ENCODE measurements at places on chromosomes 13 and 19.

DNA sequence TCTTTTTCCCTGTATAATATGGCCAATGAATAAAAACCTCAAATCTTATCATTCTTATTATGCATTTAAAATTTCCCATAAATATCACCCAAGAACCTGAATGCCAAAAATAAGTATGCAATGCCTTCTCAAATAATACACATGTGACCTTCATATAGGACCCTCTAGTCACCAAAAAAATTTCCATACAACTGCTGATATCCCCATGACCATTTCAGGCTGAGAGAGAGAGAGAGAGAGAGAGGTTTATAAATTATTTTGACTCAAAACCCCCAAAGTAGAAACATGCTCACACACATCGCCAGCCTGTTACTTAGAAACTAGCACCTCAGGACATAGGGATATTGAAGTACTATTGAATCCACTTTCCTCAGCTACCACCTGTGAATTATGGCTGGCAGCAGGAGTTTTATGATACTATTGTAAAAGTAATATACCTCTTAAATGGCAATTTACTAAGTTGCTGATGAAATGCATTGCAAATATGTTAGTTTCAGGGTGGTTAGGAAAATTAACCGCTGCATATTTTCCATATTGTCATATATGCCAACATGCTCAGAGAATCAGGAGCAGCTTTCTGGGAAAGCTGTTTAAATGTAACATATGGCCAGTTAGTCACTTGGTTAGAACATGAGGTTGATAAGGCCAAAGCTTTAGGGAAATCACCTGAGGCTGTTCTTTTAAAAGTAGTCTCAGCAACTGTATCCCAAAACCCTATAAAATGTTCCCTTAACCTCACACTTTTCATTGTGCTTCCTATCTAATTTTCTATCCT, 230.8 kb downstream of the DCT start:
- DNase-seq: no peak

DNA sequence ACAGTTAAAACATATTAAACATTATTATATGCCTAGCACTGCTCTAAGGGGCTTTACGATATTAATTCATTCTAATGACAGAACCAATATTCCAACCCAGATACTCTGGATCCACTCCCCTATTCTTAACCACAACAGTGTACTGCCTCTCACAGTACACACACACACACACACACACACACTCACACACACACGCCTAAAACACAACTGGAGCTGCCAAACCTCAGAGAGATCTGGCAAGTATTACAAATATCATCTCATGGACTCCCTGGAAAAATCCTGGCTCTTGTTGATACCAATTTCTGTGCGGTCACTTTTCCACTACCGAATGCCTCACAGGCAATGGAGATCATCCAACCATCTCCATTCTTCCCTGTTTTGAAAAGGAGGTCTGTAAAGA, 1.3 kb downstream of the ZNF780A start:
- no peak for DNase-seq

DNA sequence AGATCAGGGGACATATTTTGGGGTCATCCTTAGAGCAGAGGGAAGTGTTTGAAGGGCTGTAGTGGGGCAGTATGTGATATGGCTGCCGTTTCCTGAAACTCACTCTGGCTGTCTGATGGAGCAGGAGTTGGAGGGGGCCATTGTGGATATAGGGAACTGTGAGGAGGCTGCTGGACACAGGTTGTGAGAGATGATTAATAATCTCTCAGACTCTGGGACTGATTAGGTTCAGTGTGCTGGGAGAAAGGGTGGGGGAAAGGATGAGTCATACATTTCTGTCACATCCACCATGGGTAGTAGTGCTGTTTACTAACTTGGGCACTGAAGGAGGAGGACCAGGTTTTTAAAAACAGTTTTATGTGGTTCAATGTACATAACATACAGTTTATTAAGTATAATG, 4.8 kb downstream of the B3GLCT start:
- no peak for DNase-seq

DNA sequence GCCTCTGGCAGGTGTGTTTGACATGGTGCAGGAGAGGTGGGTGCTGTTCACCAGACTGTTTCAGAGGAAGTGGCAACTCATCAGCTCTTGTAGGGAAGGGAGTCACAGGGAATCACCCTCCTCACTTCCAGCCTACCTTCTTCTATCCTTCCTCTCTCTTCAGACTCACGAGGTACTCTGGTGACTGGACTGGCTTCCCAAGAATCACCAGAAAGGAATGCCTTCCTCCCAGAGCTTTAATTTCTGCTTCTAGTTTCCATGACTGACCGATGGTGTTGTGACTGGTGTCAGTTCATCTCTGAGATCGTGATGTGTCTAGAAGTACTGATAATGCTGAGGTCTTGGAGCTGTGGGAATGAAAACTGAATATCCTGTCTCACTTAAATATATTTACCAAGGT, 247.3 kb downstream of the KCTD12 start:
- DNase-seq: no peak

- DNase-seq: no peak
Measured at GRCh38 chr19:35528218-35529038, at the start of gene SBSN. Gene SBSN, minus strand, starts transcription at chr19:35528311. Its CDS starts 30 bp downstream, at chr19:35528281.

DNA sequence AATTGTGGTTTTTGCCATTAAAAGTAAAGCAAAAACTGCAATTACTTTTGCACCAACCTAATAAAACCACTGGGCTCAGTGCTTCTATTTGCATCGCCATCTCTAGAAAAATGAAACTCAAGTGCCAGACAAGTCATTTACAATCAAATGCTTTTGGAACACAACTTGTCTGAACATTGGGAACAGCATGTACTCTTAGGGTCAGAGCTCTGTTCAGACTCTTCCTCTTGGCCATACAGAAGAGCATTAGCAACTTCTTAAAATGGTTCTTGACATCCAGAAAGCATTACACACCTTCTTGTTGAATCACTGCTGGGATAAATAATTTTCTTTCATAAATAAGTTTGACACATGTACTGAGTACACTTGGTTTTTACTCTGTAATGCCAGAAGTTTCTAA, 272.5 kb downstream of the DCLK1 start:
- no peak for DNase-seq

GRCh38 chr19:56106397-56106849, 14.7 kb downstream of the ZNF787 start:
- DNase-seq: no peak

GRCh38 chr19:17216058-17216670, 1.0 kb downstream of the USE1 start:
- no peak for DNase-seq

- no peak for DNase-seq
Measured at GRCh38 chr13:45851171-45851921, at the start of gene SIAH3. Gene SIAH3, minus strand, starts transcription at chr13:45851753. Its CDS starts 124 bp downstream, at chr13:45851629.

GRCh38 chr19:39676004-39676403, 20.3 kb downstream of the LGALS16 start:
- no peak for DNase-seq

- no peak for DNase-seq
Measured at GRCh38 chr13:63128716-63129115, 1713.1 kb upstream of the PCDH20 start.

DNA sequence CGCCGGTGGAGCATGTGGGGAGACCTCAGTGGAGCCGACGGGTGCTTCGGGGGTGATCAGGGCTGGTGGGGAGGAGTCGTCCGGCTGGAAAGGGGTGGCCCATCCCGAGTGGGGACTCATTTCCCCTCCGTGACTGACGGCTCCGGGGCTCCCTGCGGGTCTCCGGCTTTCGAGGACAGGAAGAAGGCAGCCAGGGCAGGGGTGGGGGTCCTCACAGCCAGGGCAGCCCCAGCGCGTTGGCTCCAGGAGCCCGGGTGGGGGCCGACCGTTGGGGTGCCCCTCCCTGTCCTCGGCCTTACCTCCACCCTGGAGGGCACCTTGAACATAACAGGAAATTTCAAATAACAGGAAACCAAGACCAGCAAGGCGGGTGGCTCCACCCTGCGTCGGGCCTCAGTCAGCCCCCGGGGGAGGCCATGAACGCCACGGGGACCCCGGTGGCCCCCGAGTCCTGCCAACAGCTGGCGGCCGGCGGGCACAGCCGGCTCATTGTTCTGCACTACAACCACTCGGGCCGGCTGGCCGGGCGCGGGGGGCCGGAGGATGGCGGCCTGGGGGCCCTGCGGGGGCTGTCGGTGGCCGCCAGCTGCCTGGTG, at the start of gene S1PR4:
S1PR4 (plus strand) TSS at position 393 of the 596 bp plus-strand sequence; CDS start at position 417, 24 bp downstream.
- DNase-seq: peak; percentile 86

DNA sequence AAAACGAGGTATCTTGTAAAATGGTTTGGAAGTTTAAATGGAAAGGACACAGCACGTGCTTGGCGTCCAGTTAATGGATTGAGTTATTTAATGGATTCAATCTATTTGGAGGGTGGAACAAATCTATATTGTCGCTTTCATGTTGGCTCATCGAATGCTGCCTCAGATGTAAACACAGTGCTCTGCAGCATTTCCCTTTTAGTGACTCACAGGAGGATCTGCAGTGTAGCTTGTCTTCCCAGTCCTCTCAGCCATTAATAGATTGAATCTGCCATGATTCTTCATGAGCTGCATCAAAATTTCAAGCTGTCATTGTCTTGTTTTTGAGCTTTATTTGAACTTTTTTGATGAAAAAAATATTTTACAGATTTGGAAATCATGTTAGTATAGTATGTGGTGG, 44.7 kb downstream of the DHRS12 start:
- DNase-seq: no peak

- DNase-seq: no peak
Measured at GRCh38 chr13:77325371-77325980, 1.4 kb downstream of the MYCBP2 start.

DNA sequence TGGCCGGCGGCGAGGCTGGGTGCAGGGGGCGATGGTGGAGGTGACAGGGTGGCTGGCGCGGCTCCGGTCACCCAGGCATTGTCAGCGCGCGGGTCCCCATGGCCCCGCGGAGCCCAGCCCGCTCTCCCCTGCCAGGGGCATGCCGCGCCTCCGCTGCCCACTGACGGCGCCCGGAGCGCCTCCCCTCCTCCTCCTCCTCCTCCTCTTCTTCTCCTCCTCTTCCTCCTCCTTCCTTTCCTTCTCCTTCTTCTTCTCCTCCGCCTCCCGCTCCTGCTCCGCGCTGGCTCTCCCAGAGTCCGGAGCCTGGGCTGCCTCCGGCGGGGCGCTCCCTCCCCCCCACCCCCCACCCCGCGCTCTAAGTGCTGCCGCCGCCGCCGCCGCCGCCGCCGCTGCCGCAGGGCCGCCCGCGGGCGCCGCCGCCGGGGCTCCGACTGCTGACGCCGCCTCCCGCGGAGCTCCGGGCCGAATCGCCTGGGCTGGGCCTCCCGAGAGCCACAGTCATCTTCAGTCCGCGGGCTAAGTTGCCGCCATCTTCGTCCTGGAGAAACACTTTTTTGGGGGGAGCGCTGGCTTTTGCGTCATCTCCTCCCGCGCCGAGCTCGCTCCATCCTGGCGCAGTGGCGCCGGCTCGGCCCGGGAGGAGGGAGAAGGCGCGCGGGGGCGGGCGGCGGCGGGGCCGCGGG, 348.3 kb downstream of the LIG4 start:
- no peak for DNase-seq

DNA sequence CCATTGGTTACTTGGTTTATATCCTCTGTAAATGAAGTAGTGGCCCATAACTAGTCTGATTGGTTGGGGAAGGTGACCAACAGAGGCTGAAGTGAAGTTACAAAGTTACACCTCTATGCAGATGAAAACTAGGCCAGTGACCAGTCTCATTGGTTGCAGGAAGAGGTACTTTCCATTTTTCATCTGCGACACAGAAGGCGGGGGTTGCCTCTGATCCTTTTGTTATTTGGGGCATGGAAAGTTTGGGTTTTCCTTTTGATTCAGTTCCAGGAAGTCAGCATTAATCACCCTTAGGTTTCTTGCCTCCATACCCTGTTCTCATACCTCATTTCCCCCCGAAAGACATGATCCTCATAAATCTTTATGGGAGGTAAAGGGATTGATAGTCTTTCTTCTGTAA, 20.2 kb downstream of the ZNF544 start:
- no peak for DNase-seq

DNA sequence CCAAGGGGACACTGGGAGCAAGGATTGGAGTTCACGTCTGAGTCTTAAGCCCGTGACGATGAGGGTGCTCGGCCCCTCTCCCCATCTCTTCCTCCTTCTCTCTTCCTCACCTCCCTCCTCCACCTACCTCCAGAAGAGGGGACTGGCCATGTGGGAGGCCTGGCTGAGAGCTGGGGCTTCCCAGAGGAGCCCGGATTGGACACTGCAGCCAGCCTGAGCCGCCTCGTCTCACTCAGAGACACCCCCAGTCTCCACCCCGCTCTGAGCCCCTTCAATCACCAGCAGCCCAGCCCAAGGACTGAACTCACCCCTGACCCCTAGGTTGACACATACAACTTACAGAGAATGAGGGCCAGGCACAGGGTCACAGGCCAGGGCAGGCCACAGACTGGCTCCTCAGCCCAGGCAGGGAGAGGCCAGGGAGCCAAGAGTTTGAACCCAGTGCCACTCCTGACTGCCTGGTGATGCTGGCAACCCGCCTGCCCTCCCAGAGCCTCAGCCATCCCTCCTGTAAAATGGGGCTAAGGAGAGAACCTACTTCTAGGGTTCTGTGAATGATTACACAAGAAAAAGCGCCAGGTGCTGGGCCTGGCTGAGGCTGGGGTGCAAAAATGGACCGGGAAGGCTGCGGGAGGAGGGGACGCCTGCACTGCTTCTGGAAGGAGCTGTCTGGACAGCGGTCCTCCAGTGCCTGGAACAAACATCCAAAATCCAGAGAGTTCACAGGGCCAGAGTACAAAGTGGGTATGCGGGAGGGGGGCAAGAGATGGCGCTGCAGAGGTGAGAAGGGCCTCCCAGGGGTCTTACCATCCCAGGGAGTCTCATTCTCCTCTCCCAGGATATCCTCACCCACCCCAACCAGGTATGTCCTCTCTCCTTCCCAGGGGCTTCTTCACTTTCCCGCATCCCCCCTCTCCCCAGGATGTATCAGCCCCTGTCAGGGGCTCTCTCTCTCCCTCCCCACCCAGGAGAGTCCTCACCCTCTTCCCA, 1.1 kb downstream of the CD79A start:
- no peak for DNase-seq

DNA sequence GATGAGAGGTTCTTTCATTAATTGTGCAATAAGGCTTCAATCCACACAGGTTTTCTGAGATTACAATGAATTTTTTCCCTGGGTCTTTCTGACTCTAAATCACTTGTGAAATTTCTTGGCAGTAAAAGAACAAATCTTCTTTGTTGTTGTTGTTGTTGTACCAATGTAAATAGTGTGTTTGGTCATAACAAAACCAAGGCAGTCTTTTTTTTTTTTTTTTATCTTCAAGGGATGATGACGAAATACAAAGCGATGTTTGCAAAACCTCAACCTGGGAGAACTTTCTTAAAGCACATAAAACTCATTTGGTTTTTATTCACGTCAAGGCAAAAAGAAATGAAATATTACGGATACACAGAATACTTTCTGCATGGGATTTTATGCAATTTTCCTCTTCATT, 462.0 kb downstream of the LIG4 start:
- DNase-seq: no peak

- DNase-seq: no peak
Measured at GRCh38 chr13:59601993-59602392, 561.7 kb downstream of the DIAPH3 start.

- DNase-seq: no peak
Measured at GRCh38 chr19:4081441-4082129, 14.9 kb upstream of the ZBTB7A start.

- DNase-seq: no peak
Measured at GRCh38 chr13:53012707-53013106, 15.9 kb upstream of the OLFM4 start.

- DNase-seq: no peak
Measured at GRCh38 chr19:12162513-12162881, 399 bp upstream of the ZNF136 start.

GRCh38 chr19:3387645-3388589, 21.5 kb downstream of the NFIC start:
- DNase-seq: no peak
